ENCODE measurements at places on chromosomes 3 and 15. TPM values are rescaled to one million over a fixed set of nuclear protein-coding genes. Genes with fewer than 3 reads are reported as not detected.

GRCh38 chr15:52068004-52068615 is 44.5 kb downstream of the BCL2L10 start:
- peaks cover 12% of the 10 kb centered on the region for H3K36me3 ChIP-seq
- peaks cover 5% of the 10 kb centered on the region for H3K4me1 ChIP-seq
- H3K27me3 ChIP-seq, result no peaks in the 10 kb centered on the region
- H3K27ac ChIP-seq, result no peak overlapping the region
- no peak for DNase-seq

GRCh38 chr3:100825574-100825973 is 116.3 kb downstream of the TFG start:
- no peaks in the 10 kb centered on the region for H3K4me1 ChIP-seq
- H3K36me3 ChIP-seq, result peaks cover 2% of the 10 kb centered on the region
- DNase-seq, result no peak
- peaks cover 39% of the 10 kb centered on the region for H3K27me3 ChIP-seq
- no peak overlapping the region for H3K27ac ChIP-seq

- H3K27me3 ChIP-seq, result peaks cover 40% of the 10 kb centered on the region
- H3K27ac ChIP-seq, result no peak overlapping the region
- H3K4me1 ChIP-seq, result peaks cover 15% of the 10 kb centered on the region
- peaks cover 9% of the 10 kb centered on the region for H3K36me3 ChIP-seq
These were observed 5.6 kb downstream of the KIF7 start for GRCh38 chr15:89649716-89650115.

Gene STRA6
- not detected for total RNA-seq

Gene EFCC1
- 0.12 TPM for total RNA-seq

- H3K4me3 ChIP-seq, result no peak overlapping the region
- peaks cover 2% of the 10 kb centered on the region for H3K36me3 ChIP-seq
- H3K4me1 ChIP-seq, result peaks cover 21% of the 10 kb centered on the region
These were observed 183.9 kb upstream of the LPP start for GRCh38 chr3:187970106-187970505.
